Ascending aorta (tissue), 2 donors: ENCODE measurements at places on chromosomes 11 and 22.

GRCh38 chr11:19970944-19971343 is 189.3 kb downstream of the DBX1 start:
- DNase-seq, result no peak

DNA sequence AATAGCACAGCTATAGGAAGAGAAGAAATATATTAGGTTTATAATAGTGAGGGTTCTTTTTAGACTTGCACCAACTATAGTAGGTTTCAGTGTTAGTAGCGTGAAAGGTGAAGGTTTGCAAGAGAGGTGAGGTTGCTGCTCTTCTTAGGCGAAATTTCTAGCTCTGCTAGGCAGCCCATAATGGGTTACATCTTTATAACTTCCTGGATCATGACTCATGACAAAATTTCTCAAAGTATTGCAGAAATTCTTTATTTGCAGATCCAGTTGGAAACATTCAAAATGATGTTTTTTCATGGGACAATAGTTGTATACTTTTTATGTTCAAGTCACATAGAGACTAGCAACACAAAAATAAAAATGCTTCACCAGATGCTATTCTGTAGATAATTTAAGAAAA is 260.0 kb downstream of the SOX6 start:
- DNase-seq, result no peak

- no peak for DNase-seq
Measured at GRCh38 chr11:41003339-41004282, 455.8 kb downstream of the LRRC4C start.

DNA sequence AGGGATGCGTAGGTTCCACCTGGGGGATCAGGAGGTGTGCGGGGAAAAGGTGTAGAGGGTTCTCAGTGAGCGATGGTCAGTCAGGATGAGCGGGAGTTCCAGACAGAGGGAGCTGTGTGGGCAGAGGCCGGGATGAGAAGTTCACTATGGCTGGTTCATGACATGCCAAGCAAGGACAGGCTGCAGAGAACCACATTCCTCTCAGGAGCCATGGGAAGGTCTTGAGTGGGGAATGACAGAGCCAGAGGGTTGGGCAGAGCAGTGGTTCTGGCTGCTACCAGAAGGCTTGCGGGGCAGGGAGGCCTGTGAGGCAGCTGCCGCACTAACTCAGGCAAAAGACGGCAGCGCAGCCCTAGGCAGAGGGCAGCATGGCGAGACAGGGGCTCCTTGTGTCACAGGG is 66.1 kb downstream of the SCUBE1 start:
- DNase-seq, result no peak

DNA sequence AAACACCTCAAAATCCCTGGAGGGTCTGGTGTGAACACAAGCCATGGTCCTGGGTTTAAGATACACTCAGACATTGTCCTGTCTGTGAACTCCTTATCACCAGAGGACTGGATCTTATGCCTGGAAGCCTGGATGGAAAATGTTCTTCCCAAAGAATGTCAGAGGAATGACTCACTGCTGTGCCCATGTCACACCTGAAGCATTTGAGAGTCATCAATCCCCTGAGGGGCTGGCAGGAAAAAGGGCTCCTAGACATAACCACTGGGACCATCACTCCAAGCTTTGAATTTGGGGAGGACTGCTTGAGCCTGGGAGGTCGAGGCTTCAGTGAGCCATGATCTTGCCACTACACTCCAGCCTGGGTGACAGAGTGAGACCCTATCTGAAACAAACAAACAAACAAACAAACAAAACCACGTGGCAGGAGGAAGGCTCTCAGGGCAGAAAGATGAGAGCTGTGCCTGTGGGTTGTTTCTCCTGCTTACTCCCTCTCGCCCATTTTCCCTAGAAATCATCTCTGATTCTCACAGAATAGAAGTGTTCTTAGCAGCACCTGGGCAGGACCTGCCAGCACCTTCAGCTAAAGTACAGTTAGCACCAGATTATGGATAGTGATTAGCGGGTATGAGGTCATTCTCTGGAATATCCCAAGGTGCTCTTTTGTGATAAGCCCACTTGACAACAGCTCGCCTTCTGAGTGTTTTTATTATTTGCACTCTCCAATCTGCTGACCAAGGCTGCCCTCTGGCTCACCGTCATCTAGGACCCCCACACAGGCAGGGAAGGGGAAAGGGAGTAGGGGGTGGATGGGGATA is 11.9 kb upstream of the PRG2 start:
- DNase-seq, result no peak

- DNase-seq, result no peak
Measured at GRCh38 chr11:71129624-71130023, 122.8 kb downstream of the SHANK2 start.

GRCh38 chr11:17012712-17013547 is 1.3 kb downstream of the PLEKHA7 start:
- peak; percentile 70 for DNase-seq

DNA sequence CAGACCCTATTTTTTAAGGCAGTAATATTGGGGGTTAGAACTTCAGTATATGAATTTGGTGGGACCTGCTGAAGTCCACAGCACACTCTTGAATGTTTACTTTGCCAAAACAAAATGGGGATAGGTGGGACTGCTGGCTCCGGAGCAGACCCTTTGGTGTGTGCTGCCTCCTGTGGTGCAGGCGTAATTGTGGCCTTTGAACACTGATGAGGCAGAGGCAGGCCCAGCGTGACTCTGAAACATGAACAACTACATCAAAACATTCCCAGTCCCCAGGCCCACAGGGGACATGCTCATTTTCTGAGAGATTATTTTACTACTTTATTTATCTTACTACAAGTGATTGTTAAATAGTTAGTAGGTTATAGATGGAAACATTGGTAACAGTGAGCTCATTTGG is 225.0 kb upstream of the TBCEL start:
- no peak for DNase-seq

GRCh38 chr11:35554491-35555437 is 29.3 kb upstream of the PAMR1 start:
- DNase-seq, result no peak

GRCh38 chr11:88169471-88169870 is 5.8 kb downstream of the RAB38 start:
- DNase-seq, result no peak

GRCh38 chr11:102302241-102302640 is 15.0 kb upstream of the BIRC3 start:
- DNase-seq, result no peak

DNA sequence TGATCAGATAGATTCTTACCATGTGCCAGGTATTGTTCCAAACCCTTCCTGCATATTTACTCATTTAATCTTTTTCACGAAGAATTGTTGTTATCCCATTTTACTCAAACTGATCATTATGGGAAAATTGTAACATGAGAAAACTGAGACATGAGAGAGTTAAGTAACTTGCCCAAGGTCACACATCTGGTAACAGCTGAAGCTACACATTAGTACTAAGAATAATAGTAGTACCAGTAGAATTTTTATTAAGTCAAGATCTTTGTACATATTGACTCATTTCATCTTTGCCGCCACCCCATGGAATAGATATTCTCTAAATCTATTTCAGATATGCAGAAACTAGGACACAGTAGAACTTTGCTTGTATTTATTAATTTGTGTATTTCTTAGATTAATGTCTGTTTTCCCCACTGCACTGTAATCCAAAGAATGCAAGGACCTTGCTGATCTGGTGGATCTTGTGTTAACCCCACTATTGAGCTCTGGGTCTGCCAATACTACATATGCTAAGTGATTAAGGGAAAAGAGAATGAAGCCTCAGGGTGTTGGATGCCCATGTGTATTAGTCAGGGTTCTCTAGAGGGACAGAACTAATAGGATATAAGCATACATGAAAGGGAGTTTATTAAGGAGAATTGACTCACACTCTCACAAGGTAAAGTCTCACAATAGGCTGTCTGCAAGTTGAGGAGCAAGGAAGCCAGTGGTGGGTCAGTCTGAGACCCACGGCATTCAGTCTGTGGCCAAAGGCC is 72.8 kb downstream of the PARVA start:
- DNase-seq, result no peak

DNA sequence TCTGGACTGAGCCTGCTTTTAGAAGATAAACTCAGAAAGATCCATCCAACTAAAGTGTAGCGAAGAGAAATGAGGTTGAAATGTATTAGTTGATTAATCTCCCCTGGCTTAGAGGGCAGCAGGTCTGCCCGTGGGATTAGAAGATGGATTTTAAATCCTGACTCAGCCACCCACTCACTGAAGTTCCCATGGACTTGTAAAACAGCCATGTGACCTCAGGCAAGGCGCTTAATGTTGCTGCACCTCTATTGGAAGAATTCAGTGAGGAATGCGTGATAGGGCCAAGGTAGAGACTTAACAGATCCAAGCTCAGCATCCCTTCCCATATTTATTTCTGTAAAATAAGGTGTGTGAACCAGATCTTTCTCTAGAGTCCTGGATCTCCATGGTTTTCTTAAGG is 45.1 kb upstream of the ELF5 start:
- DNase-seq, result no peak

GRCh38 chr22:36386900-36387708 is 663 bp downstream of the MYH9 start:
- DNase-seq, result no peak

- no peak for DNase-seq
Measured at GRCh38 chr22:29690476-29690875, 29.3 kb upstream of the CABP7 start.

DNA sequence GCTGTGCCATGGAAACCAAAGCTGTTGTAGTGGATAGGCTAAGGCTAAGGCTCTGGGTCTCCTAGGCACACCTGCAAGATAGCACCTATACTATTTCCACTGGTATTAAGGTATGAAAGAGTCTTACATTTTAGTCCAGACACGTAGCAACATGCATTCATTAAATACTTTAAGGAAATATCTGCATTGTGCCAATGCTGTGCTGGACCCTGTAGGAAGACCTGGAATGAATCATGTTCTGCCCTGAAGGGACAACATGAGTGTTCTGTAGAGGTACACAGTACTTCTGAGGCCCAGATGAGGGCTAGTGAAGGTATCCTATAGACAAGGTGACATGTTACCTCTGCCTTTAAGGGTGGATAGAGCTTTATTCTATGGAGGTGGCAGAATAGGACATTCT is 35.2 kb upstream of the RRM1 start:
- DNase-seq, result no peak

DNA sequence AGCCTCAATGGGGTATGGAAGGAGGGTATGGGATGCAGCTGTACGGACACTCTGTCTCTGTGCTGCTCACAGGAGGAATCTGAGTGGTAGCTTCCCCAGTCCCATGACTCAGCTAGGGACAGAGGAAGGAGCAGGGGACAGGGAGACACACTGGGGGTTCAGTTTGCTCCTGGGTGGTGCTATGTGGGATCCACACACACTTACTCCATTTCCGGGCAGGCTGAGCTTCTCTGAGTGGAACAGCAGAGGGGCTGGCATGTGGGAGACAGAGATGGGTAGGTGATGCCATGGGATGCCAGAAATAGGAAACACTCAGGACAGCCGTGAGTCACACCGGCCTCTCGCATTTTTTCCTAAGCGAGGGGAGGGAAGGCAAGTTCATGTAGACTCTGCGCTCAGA is 59.2 kb upstream of the KIRREL3 start:
- DNase-seq, result no peak

DNA sequence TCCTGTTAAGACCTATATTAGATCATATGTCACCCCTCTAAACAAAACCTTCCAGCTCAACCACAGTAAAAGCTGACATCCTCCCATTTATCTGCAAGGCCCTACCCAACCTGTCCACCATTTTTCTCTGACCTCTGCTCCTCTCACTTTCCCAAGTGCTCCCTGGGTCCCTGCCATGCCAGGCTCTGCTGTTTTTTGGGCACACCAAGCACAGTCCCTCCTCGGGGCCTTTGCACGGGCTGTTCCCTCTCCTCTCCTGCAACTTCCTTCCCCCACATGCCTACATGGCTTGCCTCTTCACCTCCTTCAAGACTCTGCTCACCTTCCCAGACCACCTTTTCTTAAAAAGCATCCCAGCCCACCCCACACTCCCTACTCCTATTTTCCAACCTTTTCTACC is 9.8 kb downstream of the TST start:
- DNase-seq, result no peak

- no peak for DNase-seq
Measured at GRCh38 chr22:45204241-45204640, 36.5 kb downstream of the KIAA0930 start.

GRCh38 chr11:119934866-119935265 is 203.0 kb downstream of the TRIM29 start:
- DNase-seq, result no peak

DNA sequence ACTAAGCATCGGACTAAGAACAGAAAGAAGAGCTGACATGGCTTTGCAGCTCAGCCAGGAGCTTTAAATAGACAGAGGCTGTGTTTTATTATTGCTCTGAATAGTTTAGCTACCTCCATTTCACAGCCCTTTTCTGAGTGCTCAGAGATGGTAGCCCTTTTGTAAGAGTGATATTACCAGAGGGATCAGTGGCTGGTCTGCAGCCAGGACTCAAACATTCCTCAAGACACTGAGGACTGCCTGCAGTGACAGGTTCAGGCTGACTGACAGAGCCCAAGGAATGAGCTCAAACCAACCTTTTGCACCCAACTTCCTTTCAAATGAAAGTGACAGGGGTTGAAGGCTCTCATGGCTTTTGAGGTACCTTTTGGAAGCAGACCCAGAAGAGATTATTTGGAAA is 189.0 kb downstream of the DDX10 start:
- DNase-seq, result no peak

- DNase-seq, result no peak
Measured at GRCh38 chr11:95429376-95429907, 198.4 kb upstream of the SESN3 start.

DNA sequence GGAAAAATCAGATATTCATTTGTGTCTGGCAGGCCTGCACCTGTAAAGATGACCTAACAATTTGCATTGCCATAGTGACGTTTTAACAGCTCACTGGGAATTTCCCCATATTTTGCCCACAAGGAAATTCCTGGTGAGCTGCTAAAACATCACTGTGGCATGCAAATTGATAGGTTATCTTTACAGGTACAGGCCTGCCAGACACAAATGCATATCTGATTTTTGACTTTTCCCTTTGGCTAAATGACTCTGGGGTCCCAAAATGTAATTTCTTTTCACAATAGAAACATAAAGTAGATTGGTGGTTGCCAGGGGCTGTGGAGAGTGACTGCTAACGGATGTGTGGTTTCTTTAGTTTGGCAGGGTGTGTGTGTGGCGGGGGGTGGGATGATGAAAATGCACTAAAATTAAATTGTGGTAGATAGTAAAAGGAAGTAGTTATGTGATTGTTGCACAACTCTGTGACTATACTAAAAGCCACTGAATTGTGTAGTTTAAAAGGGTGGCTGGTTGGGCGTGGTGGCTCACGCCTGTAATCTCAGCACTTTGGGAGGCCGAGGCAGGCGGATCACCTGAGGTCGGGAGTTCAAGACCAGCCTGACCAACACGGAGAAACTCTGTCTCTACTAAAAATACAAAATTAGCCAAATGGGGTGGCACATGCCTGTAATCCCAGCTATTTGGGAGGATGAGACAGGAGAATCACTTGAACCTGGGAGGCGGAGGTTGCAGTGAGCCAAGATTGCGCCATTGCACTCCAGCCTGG is 18.5 kb upstream of the FEZ1 start:
- no peak for DNase-seq

GRCh38 chr11:77993902-77994301 is 566 bp downstream of the INTS4 start:
- DNase-seq, result no peak

- no peak for DNase-seq
Measured at GRCh38 chr22:31162015-31162765, 2.2 kb downstream of the RNF185 start.
